ENCODE measurements at places on chromosomes 1 and 21. TPM values are rescaled to one million over a fixed set of nuclear protein-coding genes. Genes with fewer than 3 reads are reported as not detected.

GRCh38 chr1:50976111-50976889 is 6.3 kb downstream of the CDKN2C start:
- no peak for DNase-seq

- no peak for DNase-seq
Measured at GRCh38 chr1:172753964-172754363, 95.1 kb downstream of the FASLG start.

DNA sequence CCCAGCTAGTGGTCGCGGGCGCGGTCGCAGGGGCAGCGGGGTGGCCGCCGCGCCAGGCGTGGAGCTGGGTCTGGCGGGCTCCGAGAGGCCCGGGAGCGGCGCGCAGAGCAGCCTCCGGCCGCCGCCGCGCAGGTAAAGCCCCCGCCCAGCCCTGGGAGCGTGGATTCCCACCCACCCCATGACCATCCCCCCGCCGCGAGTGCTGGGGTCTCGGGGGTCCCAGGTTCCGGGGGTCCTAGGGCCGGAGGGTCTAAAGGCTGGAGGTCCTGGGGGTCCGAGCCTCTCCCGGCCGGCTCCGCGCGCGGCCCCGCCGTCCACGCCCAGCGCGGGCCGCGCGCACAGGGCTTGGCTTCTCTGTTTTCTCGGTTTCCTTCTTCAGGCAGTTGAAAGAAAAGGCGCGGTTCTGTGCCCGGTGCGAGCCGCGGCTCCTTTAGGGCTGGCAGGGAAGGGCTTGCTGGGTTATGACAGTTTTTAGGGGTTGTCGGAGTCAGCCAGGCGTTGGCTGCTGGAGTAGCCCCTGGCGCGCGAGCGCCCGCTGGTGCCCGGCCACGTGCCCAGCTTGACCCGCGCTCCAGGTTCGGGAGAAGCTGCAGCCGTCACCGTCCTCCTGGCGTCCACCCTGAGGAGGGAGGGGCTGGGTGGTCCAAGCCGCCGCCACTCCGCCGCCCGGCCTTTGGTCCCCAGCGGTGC is 359 bp downstream of the LRRC3 start:
- no peak for DNase-seq

The TCEA3 gene
- total RNA-seq = 66.2 TPM

The PALMD gene
- total RNA-seq = 58.0 TPM

The DAP3 gene
- total RNA-seq = 59.1 TPM
